Upper lobe of right lung (tissue), 1 donor: ENCODE measurements at places on chromosomes 5 and 9. TPM values are rescaled to one million over a fixed set of nuclear protein-coding genes. Genes with fewer than 3 reads are reported as not detected.

DNA sequence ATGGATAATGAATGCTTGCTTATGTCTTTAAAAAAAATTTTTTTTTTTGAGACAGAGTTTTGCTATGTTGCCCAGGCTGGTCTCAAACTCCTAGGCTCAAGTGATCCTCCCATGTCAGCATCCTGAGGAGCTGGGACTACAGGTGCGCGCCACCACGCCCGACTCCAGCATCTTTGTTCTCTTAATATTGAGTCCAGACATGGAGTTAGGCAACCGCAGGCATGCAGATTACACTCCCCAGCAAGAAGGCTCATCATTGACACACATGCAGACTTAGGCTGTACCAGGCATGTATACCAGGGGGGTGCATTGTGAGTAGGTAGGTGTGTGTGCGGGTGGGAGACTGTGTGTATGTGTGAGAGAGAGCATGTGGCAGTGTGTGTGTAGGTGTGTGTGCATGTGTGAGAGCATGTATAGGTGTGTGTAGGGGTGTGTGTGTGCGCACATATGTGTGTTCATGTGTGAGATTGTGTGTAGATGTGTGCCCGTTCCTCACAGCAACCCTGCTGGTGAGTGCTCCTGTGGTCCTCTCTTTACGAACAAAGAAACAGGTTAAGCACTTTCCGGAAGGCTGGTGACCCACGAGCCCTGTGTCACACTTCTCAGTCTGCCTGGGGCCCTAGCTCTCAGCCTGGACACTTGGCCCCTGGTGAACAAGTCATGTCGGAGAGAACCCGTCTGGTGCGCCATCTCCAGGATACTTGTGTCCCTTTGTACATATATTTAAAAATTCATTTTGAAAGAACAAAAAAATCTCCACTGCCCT, 6.2 kb downstream of the OBP2B start:
- no peak for DNase-seq

- DNase-seq: no peak
Observed at GRCh38 chr5:135371622-135372232, 27.3 kb downstream of the MACROH2A1 start.

The GAPT gene
- total RNA-seq: 5.2 TPM

DNA sequence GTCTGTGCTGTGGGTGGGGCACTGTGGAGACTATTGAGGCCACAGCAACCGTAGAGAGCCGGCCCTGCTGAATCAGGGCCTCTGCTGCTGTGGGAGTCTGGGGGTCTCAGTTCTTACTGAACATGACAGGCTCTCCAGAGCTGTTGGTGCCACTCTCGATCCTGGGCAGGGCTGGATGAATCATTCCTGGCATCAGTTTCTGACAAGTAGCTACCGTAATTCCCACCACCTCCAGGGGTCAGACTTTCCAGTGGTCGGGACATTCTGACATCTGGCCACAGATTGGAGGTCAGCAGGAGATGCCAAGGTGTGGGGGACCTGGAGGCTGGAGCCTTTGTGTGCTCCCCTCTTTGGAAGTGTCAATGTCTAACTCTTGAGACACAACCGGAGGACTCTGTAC, 188.4 kb downstream of the IRX2 start:
- DNase-seq: no peak

The SHISAL2B gene
- not detected for total RNA-seq
